NCI-H524 treated with DMSO at 0.1 percent for 48 hours (cell line): ENCODE measurements at places on chromosomes 6 and 20.

DNA sequence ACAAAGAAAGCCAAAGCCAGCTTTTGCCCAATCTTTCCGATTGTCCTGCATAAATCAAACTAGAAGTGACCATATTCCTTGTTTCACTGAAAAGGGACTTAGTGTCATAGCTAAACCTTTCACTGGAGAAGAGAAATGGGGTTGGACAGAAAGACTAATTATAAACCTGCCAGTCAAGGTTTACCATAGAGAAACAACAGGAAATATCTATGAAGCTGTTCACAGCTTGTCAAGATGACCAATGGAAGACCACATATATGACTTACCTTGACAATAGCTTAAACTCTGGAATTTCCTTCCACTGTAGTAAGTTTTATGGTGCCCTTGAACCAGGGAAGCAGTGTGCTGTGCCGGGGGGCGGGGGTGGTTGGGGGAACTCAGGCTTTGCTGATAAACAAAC is 107.7 kb upstream of the PHACTR1 start:
- no peak for DNase-seq

GRCh38 chr6:168107191-168107983 is 28.4 kb upstream of the FRMD1 start:
- no peak for DNase-seq

DNA sequence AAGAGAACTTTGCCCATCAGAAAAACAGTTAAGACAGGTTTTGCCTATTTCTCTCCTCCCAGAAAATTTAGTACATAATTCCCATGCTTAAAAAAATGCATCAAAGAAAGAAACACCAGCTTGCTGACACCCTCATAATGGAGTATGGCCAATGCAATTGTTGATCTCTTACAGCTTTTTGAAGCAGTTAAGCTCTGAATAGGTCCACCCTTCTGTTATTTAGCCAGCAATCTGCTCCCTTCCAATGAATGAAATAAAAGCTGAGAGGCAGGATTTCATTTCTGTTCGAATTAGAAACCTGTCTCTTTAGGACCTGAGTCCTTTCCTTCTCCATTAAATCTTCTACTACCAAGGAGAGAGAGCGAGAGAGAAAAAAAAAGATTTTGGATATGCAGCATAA is 288.7 kb downstream of the RNF144B start:
- DNase-seq, result peak; percentile 45

DNA sequence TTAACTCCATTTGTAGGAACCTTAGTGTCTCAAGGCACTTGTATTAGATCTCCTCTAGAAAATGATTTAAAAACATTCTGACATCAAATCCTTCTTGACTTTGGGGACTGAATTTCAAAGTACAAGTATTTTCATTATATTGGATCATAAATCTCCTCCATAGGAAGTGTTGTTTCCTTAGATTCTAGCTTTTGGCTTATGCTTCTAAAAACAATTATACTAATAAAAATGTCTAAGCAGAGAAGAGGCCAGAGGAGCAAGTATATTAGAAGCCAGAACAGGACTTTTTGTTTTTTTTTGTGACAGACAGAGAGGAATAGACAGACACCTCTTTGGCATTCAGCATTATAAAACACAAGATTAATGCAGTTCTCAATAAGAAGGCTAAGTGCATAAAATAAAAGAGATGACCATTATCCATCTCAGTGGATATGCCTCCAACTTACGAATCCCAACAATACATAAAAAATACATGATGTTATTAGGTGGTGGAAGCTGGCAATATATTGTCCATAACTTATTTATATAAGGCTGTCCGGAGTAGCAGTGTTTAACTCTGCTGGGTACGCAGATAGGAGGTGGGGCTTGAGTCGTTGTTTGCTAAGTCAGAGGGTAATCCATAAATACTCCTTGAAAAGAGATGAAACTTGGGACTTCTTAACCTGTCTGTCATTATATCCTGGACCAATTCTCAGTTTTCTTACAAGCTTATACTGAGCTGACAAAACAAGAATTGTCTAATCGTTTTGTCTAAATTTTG is 31.9 kb upstream of the NOX3 start:
- no peak for DNase-seq

- no peak for DNase-seq
Measured at GRCh38 chr20:48837014-48837413, 9.2 kb upstream of the PREX1 start.

- no peak for DNase-seq
Measured at GRCh38 chr6:163389354-163389753, 25.2 kb upstream of the QKI start.

GRCh38 chr20:11260611-11261010 is 586.8 kb upstream of the JAG1 start:
- no peak for DNase-seq

DNA sequence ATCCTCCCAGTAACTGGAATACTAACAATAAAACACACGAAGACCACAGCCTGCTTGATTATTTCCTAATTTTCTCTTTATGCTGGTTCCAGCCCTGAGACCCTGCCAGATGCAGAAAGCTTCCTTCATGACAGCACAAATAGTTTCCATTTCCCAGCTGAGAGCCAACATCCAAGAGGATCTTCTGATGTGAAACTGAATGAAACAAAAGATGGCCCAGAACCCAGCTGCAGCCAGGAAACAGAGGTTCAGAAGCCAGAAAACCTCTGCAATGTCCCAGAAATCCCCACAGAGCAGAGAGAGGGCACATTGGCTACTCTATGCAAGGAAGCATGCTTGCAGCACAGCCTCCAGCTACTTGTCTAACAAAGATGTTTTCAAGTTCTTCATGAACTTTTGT is 61.8 kb upstream of the PLEKHG1 start:
- DNase-seq, result no peak

- no peak for DNase-seq
Measured at GRCh38 chr20:47724396-47724795, 60.9 kb downstream of the SULF2 start.

DNA sequence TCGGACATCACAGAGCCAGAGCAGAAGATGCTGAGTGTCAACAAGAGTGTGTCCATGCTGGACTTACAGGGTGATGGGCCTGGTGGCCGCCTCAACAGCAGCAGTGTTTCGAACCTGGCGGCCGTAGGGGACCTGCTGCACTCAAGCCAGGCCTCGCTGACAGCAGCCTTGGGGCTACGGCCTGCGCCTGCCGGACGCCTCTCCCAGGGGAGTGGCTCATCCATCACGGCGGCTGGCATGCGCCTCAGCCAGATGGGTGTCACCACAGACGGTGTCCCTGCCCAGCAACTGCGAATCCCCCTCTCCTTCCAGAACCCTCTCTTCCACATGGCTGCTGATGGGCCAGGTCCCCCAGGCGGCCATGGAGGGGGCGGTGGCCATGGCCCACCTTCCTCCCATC is 11.4 kb upstream of the ZBTB9 start:
- no peak for DNase-seq

GRCh38 chr6:150427843-150428242 is 59.0 kb downstream of the IYD start:
- DNase-seq, result no peak

DNA sequence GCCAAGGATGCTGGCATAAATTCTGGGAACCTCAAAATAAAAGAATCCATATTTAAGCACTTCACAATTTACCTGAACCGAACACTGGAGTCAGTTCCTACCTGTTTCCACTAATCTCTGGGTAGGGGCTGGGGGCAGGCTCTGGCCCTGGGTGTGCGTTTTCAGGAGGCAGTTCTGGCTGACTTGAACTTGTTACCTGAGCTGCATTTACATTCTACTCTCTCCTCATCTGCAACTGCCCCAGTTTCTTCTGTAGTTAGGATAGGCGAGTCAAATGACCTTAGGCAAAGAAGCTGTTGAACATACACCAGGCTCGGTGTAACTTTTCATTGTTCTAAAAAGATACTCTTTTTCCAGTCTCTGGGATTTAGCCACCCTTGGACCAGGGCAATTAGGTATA is 13.2 kb downstream of the CARMIL1 start:
- DNase-seq, result no peak

DNA sequence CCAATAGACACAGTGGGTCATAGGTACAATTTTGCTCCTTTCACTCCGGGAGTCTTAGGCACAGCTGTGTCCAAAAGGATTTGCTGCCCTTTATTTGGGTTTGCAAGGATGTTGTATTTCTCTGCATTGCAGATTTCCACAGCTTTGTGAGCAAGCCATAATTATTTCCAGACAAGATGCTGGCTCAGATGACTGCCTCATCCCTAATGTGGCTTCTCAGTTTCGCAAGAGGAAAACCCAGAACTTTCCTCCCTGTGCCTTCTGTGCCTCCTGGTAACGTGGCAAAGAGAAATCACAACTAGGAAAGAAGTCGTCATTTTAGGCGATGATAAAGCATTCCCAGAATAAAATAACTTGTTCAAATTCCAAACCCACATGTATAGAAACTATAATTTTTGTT is 33.7 kb downstream of the FAM50B start:
- DNase-seq, result no peak

GRCh38 chr6:88246654-88247053 is 80.5 kb upstream of the CNR1 start:
- peak; percentile 82 for DNase-seq

GRCh38 chr6:16739329-16739801 is 21.9 kb downstream of the ATXN1 start:
- DNase-seq, result no peak

DNA sequence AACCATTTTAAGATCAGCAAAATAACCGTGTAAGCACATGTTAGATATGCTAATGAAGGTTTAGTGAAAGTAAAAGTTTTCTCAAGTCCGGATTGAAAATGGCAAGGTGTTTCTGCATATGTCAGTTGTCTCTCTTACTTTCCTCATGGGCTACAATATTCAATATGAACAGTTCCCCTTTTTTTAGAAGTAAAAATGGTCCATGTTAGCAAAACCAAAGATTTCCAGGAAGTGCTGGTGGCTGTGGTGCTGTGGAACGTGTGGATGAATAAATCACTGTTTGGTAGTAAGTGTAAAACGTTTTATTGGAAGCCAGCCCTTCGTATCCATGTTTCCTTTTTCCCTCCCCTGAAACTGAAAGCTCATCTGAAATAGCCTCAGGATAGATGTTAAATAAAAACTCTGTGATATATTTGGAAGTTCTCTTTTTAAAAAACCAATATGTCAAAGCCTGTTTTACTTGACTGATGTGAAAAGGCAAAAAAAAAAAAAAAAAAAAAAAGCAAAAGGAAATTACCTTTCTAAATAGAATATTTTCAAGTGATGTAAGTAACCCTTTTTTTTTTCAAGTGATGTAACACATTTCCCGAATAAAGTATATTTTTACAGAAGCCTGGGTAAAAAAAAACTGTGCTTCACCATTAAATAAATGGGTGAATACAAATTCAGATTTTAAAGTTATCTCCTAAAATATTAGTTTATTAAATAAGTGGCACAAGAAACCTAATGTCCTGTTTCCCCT is 41.9 kb downstream of the PLEKHG1 start:
- DNase-seq, result no peak

DNA sequence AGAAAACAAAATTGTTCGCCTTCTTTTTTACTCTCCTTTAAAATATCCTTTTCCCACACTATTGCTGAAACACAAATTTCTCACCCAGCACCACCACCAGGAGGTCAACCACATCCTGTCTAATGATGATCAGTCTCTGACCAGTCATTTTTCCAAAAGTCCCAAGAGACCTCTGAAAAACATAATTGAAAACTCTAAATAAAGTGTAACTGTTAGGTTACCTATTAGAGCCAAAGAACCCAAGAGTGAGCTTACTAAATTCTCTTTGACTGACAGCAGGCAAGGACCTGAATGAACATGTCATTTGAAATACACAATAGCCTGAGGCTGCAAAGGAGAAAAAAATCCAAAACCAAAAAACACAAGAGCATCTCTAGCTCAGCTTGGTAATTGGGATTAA is 735.4 kb downstream of the CBLN4 start:
- no peak for DNase-seq

DNA sequence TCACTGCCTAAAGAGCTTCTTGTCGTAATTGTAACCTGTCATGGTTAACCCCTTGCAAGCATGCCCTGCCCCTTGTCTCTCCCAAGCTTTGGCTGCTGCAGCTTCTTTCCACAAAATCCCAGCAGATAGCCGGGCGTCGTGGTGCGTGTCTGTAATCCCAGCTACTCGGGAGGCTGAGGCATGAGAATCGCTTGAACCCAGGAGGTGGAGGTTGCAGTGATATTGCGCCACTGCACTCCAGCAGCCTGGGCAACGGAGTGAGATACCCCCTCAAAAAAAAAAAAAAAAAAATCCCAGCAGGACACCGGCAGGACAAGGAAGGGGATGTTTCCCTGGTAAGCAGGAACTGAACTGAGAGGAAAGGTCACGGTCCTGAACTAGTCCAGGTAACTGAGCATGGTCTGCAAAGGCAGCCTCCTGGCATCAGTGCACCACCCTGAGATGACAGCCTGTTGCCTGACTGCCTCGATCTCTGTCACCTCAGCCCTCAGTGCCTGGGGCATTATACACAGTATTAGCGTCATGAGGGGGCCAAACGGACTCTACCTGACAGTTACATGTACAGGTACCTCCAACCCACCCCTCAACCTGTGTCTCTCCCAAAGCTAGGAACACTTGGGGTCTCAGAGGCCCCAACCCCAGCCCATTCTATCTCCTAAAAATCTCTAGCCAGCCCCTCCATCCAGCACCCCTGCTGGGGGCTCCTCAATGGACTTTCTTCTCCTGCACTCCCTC is 1.8 kb downstream of the LZTS3 start:
- no peak for DNase-seq

- DNase-seq, result no peak
Measured at GRCh38 chr6:3830806-3831205, 18.4 kb upstream of the FAM50B start.

- DNase-seq, result no peak
Measured at GRCh38 chr6:100342830-100343229, 121.9 kb downstream of the SIM1 start.

DNA sequence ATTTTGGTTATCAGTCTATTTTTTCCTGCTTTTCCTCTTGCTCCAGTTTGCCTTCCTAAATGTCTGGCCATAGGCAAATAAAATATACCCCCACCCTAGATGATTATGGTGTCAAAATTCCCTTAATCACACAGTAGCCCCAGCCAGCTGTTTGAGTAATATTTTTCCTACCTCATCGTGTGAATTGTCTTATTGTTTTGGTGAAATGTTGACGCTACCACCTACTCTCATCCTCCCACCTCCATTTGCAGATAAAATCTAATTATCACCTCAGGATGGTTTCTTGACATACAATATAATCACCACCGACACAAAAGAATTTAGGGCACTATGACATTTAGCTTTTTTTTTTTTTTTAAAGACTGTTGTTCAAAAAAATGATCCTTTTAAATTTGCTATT is 44.1 kb upstream of the FUCA2 start:
- no peak for DNase-seq

- no peak for DNase-seq
Measured at GRCh38 chr6:25009393-25009710, 73.6 kb upstream of the RIPOR2 start.
